Purkinje cell (primary cell): ENCODE measurements at places on chromosomes 2 and 18. TPM values are rescaled to one million over a fixed set of nuclear protein-coding genes. Genes with fewer than 3 reads are reported as not detected.

MYL1 gene
- not detected in 2 replicates for polyA plus RNA-seq

SNED1 gene
- 0.66 and 2.8 TPM in 2 replicates for polyA plus RNA-seq

DSG1 gene
- 0.74 TPM in 1 of 2 replicates, not detected in the other for polyA plus RNA-seq

FAHD2B gene
- 11.6 and 12.1 TPM in 2 replicates for polyA plus RNA-seq

KCNE4 gene
- polyA plus RNA-seq: not detected in 2 replicates

LAMA3 gene
- polyA plus RNA-seq: not detected in 2 replicates

REL gene
- polyA plus RNA-seq: 3.8 and 4.9 TPM in 2 replicates

ALK gene
- polyA plus RNA-seq: 0.42 and 0.49 TPM in 2 replicates

SCN7A gene
- polyA plus RNA-seq: 0.34 TPM in 1 of 2 replicates, not detected in the other

PFN4 gene
- polyA plus RNA-seq: 0.43 TPM in 1 of 2 replicates, not detected in the other

SEMA4F gene
- 1.7 and 4.3 TPM in 2 replicates for polyA plus RNA-seq

KRTCAP3 gene
- 2.8 and 12.7 TPM in 2 replicates for polyA plus RNA-seq

TAF1B gene
- 15.9 and 31.0 TPM in 2 replicates for polyA plus RNA-seq

CPLX4 gene
- polyA plus RNA-seq: 0.69 and 1.4 TPM in 2 replicates

FAM168B gene
- polyA plus RNA-seq: 13.4 and 17.4 TPM in 2 replicates

EFEMP1 gene
- 18.0 and 28.9 TPM in 2 replicates for polyA plus RNA-seq

ASXL3 gene
- 0.50 and 2.2 TPM in 2 replicates for polyA plus RNA-seq

IL1R1 gene
- 0.35 and 0.55 TPM in 2 replicates for polyA plus RNA-seq

TLX2 gene
- not detected in 2 replicates for polyA plus RNA-seq

SMAD2 gene
- polyA plus RNA-seq: 32.9 and 33.6 TPM in 2 replicates

PRADC1 gene
- 8.1 and 12.1 TPM in 2 replicates for polyA plus RNA-seq

LRRTM1 gene
- polyA plus RNA-seq: 1.2 and 1.5 TPM in 2 replicates

ATG16L1 gene
- 5.8 and 6.3 TPM in 2 replicates for polyA plus RNA-seq

NCKAP1 gene
- 155 and 160 TPM in 2 replicates for polyA plus RNA-seq

PARD3B gene
- polyA plus RNA-seq: 1.6 and 2.1 TPM in 2 replicates

TUBA4B gene
- not detected in 2 replicates for polyA plus RNA-seq

ALPG gene
- polyA plus RNA-seq: not detected in 2 replicates

COL5A2 gene
- 2.4 TPM in 1 of 2 replicates, not detected in the other for polyA plus RNA-seq

RAB17 gene
- not detected in 2 replicates for polyA plus RNA-seq

RESP18 gene
- 6.5 TPM in 1 of 2 replicates, not detected in the other for polyA plus RNA-seq

KCNS3 gene
- polyA plus RNA-seq: 0.98 TPM in 1 of 2 replicates, not detected in the other

SRSF7 gene
- 71.0 and 124 TPM in 2 replicates for polyA plus RNA-seq

DNAJC5G gene
- polyA plus RNA-seq: not detected in 2 replicates

EN1 gene
- not detected in 2 replicates for polyA plus RNA-seq

CRYGC gene
- polyA plus RNA-seq: not detected in 2 replicates

TXNDC2 gene
- polyA plus RNA-seq: not detected in 2 replicates

B3GNT7 gene
- not detected in 2 replicates for polyA plus RNA-seq

IL36B gene
- polyA plus RNA-seq: not detected in 2 replicates

REG3A gene
- not detected in 2 replicates for polyA plus RNA-seq

LOXHD1 gene
- 0.70 TPM in 1 of 2 replicates, not detected in the other for polyA plus RNA-seq

CD8B2 gene
- polyA plus RNA-seq: not detected in 2 replicates

SMCHD1 gene
- 21.6 and 27.2 TPM in 2 replicates for polyA plus RNA-seq

ZAP70 gene
- polyA plus RNA-seq: not detected in 2 replicates
